Vagina (tissue), 2 donors: ENCODE measurements at places on chromosomes 3 and 15.

GRCh38 chr3:39133822-39134221 is 19.6 kb downstream of the CSRNP1 start:
- no peak for DNase-seq

DNA sequence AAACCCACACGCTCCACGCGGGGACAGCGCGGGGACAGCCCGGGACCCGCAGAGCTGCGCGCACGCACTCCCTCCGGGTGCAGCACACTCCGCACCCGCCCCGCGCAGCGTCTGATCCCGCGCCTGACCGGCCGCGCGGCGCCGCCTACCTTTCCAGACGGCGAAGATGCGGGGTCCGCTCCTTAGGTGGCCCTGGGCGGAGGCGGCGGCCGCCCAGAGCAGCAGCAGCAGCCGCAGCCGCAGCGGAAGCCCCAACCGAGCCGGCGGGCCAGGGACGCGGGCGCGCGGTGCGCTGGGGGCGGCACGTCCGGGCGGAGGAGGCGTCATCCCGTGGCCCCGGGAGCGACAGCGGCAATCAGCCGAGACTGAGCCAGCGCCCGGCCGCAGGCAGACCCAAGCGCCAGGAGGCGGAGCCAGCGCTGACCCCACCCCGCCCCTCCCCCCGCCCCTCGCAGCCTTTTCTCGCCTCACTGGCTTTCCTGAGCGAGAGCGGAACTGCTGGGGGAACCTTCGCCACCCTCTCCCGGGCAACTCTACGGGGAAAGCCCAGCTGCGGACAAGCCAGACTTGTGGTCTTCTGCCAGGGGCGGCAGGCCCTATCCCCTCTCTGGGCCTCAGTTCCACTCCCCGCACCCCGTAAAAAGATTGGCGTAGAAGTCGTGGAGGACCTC is at the start of gene SEMA7A:
Gene SEMA7A, minus strand, starts transcription at position 367 of the 671 bp plus-strand sequence. Its CDS starts 40 bp downstream, at position 327.
- DNase-seq: no peak

- DNase-seq: no peak
These were observed 26.8 kb upstream of the KLHL25 start for GRCh38 chr15:85821545-85821944.

- DNase-seq: no peak
These were observed 22.4 kb upstream of the TGFBR2 start for GRCh38 chr3:30583973-30584372.

DNA sequence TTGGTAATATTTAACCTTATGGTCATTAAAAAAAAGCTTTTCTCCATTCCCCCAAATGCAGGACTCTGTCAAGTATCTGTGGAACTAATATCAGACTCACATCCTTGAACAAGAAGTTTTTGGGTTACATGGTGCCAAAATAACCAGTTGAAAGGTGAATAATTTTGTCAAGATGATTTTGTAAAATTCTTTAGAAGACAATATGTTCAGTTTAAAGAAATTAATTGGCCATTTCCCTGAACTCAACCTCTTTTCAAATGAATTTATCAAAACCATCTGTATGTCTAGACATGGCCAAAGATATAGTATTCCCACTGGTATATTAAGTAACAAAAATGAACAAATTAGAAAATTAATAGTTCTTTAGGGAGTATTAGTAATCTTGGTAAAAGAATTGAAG is 280.5 kb downstream of the MBNL1 start:
- DNase-seq: no peak

GRCh38 chr3:182786564-182787196 is 6.6 kb upstream of the ATP11B start:
- no peak for DNase-seq

DNA sequence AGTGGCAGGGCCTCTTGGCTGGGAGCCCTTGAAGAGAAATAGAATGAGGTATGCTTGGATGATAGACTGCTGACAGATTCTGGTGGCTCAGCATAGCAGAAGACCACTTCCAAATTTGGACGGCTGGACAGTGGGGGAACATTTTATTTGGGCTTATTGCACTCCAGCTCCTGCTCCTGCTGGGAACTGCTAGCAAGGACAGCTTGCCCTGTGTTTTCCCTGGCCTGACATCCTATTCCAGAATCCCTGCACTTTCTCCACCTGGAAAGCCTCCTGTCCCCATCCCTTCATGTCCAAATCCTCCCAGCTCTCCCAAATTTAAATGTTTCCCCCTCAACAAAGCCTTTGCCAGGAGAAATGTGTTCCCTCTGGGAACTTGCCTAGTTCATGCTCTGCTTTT is 9.8 kb upstream of the COLQ start:
- no peak for DNase-seq
